ENCODE measurements at places on chromosomes 5 and 9.
A peak's percentile ranks its signal among the peaks of the same experiment; 100 is the strongest.

- no peak for DNase-seq
Observed at GRCh38 chr5:136236479-136237083, 43.6 kb upstream of the SMIM32 start.

DNA sequence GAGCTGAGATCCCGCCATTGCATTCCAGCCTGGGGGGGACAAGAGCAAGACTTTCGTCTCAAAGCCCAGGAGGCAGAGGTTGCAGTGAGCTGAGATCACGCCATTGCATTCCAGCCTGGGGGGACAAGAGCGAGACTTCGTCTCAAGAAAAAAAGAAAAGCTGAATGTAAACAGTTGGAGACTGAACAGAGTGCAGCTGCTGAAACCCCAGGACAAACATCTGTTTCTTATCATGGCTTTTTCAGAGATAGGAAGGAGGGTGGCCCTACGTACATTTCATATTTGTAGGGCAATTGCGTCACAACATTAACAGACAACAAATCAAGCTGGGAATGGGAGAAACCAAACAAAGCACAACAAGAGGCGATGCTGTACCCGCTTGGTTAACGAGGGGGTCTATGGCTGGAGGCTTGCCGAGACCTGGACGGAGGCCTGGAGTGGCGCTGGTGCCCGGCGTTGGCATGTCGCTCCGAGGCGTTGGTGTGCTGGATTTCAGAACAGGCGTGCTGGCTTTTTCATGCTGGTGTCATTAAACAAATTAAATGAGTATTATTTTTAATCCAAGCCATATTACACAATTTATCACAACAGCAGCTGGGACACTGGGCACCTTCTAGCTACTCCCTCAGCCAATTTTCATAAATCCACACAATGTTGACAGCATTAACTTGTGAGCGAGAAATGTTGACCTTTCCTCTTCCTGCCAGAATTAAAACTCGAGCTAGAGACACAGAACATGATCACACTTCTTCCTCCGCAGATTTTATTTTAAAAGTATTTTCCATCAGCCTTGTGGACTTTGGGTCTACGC, 76.1 kb downstream of the TLE1 start:
- DNase-seq = no peak

- DNase-seq = no peak
Observed at GRCh38 chr5:23035555-23036090, 182.5 kb upstream of the CDH12 start.

- DNase-seq = no peak
Observed at GRCh38 chr9:21919377-21920362, 74.5 kb downstream of the CDKN2A start.

DNA sequence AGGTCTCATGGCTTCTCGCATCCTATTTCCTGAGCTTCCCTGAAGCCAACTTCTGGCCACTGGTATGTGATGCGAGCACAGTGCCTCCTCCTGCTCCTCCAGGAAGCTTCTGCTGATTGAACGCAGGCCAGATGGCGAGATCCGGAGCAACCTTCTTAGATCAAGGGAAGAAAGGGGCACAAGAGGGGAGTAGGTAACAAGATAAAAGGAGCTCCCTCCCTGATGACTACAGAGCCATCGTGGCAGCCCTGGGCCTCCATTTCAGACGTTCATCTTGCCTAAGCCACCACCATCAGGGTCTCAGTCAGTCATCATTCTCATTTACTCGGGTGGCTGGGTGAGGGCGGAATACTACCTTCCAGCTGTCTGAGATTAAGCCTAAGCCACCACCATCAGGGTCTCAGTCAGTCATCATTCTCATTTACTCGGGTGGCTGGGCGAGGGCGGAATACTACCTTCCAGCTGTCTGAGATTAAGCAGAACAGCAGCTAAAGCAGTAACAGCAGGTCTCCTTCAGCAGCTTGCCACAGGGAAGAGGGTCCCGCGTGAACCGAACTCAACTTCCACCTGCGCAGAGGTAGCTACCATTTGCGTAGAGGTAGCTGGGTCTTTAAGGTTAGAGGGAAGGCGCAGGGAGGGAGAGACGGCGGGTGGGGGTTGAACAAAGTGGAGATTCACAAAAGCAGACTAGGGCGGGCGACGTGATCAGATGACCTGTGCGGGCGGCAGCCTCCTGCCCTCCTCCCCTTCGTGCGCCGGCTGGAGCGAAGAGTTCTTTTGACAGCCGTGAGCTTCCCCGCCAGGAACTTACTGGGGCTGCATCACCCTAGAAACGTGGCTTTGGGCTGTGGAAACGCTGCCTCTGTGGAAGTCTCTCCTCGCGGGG, 27.9 kb upstream of the MGAT1 start:
- peak; percentile 66 for DNase-seq

- no peak for DNase-seq
Observed at GRCh38 chr5:5181650-5182324, 41.7 kb downstream of the ADAMTS16 start.

DNA sequence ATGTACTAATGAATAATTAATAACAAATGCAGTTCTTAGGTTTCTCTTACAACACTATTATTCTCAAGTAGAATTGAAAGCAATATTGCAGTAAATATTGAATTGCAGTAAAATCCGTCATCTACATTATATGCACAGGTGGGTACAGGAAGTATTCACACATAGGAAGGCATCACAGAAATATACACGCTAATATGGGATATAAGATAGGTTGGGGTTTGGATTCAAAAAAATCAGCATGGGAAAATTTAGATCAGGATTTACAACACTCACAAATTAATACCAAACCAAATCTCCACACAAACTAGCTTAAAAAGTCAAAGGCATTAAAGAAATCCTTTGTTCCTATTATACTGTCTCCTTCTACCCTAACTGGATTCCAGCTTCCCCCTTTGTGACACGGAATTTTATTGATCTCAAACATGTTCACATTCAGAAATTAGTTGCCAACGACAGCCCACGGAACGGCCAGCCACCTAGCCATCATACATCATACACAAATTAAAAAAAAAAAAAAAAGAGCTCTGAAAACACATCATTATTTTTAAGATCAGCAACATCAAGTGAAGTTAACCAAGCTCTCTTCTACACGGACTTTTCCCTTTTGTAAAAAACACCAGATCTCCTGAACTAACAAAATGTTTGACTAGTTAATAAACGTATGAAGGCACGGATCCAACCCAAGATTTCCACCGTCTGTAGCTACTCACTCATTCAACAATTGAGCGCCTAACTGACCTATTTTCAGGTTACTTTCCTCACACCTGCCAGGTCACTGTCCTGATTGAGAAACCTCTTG, 2.2 kb downstream of the NR6A1 start:
- no peak for DNase-seq

DNA sequence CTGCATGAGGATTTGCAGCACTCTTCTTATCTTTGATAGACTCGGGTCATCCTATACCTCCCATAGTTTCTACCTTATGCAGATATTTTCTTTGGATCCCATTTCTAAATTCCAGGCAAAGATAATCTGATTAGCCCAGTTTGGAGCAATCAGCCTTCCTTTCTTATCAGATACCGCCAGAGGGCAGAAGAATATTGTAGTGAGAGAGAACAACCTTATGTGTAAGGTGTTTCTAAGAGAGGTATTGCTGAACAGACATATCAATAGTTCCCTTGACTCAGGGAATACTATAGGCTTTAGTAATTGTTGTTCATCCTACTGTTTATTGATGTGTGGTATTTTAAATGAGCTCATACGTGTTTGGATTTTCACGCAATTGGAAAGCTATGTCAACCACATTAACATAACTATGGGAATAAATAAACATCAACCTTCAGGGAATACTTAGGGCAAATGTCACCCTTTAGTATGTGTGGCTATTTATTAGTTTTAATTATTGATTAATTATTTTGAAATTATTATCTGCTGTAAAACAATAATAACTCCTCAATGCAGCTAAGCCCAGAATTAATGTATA, 1435.2 kb upstream of the CDH9 start:
- DNase-seq = no peak

DNA sequence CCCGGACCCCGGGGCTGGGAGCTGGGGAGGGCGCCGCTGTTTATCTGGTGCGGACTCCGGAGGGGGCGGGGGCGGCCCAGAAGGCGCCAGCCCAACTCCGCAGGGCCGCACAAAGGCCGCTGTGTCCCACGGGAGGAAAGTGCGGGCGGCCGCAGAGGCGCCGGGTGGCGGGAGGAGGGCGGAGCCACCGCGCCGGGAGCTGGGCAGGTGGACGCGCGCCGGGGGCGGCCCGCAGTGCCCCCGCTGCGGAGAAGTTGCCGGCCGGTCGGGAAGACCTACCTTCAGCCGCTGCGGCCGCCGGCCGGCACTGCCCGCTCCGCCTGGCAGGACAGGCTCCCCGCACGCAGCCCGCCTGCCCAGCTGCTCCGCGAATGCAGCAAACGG, 43.6 kb downstream of the NACC2 start:
- DNase-seq = peak; percentile 85

GRCh38 chr5:80337379-80337778, 17.6 kb downstream of the SPZ1 start:
- no peak for DNase-seq

GRCh38 chr5:3854188-3854821, 258.7 kb downstream of the IRX1 start:
- no peak for DNase-seq

DNA sequence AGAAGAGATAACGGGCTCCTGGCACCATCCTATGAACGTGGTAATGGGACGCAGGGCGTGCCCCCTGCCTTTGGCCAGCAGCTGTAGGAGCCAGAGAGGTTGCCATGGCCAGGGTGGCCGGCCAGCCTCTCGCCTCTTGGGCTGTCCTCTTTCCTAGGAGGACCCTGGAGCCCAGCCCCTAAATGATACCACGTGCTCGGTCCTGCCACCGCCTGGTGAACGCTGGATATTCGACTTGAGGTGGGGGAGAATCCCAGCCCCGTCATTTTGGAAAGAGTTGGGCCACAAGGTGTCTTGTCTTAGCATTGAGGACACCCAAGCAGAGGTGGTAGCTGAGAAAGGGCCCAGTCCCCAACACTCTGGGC, 391 bp upstream of the NRG2 start:
- DNase-seq = no peak

DNA sequence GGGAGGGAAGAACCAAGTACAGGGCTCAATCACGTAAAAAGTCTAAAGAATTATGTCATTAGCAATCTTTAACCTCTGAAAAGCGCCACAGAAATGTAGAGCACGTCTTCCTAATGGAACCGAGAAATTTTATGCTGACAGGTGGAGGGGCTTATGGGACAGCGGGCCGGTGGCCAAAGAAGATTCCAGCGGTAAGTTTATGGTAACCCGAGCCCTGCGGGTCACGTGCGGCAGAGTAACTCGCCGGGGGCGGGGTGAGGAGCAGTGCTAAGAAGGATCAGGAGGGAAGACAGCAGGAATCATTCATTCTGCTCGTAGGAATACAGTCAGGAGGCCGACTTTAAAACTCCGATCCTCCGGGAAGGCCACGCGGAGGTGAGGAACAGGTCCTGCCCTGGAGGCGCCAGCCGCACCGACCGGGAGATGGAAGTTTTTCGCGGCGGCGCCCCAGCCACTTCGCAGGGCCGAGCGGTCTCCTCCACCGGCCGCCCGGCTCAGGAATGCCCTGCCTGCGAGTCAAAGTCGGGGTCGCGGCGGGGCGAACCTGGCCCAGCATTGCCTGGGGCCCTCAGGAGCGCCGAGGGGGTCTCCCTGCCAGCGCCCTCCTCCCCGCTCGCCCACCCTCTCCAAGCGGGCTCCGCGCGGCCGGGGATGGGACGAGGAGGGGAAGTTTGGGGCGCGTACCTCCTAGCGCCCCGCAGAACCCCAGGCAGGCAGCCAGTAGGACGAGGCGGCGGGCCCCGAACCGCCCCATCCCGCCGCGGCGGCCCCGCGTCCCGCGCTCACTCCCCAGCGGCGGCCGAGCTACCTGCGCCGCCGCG, 101.8 kb downstream of the ESM1 start:
- DNase-seq = no peak

DNA sequence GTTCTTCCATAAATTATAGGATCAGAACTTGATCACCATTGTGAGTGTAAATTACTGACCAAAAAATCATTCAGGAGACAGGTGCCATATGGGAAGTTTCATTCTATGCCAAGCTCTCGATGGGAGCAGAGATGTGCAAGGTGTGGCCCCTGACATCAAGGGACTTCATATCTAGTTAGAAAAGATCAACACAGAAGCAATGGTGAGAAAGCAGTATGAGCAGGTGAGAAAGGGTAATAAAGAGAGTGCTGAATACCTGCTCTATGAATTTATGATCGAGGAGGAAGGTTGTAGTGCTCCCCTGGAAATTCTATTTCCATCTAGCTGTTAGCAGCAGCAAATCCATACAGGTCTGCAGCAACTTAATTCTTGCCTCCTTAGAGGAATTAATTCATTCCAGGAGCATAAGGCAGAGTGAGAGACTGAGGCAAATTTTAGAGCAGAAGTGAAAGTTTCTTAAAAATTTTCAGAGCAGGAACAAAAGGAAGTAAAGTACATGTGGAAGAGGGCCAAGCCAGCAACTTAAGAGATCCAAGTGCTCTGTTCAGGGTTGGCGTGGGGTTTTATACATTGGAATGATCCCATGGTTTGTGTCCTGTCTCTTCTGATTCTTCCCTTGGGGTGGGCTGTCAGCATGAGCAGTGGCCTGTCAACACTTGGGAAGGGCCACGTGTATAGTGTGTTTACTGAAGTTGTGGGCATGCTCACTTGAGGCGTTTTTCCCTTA, 181.8 kb downstream of the SAXO1 start:
- no peak for DNase-seq

- DNase-seq = peak; percentile 68
Observed at GRCh38 chr9:83334320-83334719, 203.9 kb downstream of the FRMD3 start.

DNA sequence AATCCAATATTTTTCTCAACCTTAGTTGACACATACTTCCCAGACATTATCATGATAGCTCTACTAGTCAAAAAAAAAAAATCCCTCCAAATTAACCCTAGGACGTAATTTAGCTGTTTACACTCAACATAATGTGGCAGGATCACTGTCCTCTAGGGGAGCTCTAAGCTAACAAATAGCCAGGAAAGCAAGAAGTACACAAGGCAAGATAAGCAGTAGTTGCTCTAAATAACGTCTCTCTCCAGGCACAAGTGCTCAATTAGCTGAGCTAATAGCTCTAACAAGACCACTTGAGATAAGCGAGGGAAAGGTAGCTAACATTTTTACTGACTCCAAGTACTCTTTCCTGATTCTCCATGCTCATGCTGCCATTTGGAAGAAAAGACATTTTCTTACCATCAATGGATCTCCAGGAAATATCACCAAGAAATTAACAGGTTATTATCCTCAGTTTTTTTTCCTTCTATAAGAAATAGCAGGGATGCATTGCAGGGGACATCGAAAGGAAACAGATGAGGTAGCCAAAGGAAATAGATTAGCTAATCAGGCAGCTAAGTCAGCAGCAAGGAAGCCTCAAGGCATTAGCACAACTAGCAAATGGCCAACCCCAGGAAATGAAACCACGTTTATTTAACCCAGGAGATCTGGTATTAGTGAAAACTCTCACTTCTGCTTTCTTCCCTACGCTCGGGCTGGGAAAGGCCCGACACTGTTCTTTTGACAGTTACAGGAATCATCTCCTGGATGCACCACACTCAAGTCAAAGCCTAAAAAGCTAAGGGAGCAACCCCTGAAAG, 614.1 kb downstream of the PTPRD start:
- DNase-seq = no peak

- DNase-seq = no peak
Observed at GRCh38 chr5:131328536-131329285, 64.9 kb downstream of the CDC42SE2 start.

DNA sequence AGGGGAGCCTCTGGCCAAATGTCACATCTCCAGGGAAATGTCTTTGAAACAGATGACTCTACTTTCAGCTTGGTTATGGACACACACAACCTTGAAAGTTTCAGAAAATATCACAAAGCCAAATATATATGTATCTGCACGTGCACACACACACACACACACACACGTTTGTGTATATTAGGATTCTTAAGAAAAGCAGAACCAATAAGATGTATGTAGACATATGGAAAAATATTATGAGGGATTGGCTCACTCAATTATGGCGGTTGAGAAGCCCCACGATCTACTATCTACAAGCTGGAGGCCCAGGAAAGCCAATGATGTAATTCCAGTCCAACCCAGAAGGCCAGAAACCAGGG, 194.9 kb downstream of the PALM2AKAP2 start:
- DNase-seq = no peak

All from dorsolateral prefrontal cortex (tissue), 122 donors.